ENCODE measurements at places on chromosomes 4 and X.

- no peak for DNase-seq
These were observed 20.1 kb downstream of the SPON2 start for GRCh38 chr4:1152290-1152689.

DNA sequence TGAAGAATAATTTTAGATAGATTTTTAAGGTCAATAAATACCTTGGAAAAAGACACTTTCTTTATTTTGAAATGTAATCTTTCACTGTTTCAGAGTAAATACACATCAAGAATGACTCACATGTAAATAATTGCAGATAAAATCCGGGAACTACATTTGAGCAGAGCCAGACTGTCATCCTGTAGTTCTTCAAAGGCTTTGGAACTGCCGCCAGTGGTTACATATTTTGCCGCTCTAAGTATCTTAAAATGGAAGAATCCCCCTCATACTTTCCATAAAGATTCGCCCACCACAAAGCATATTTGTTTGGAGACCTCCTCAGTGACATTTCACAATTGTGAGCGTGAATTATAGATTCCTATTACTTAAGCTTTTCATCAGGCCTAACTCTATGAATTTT is 607.8 kb upstream of the ZFP42 start:
- DNase-seq, result no peak

- DNase-seq, result no peak
These were observed 149.5 kb downstream of the EDA2R start for GRCh38 chrX:66489339-66489738.

- no peak for DNase-seq
These were observed 1384.8 kb downstream of the FAM133A start for GRCh38 chrX:95058815-95059214.

DNA sequence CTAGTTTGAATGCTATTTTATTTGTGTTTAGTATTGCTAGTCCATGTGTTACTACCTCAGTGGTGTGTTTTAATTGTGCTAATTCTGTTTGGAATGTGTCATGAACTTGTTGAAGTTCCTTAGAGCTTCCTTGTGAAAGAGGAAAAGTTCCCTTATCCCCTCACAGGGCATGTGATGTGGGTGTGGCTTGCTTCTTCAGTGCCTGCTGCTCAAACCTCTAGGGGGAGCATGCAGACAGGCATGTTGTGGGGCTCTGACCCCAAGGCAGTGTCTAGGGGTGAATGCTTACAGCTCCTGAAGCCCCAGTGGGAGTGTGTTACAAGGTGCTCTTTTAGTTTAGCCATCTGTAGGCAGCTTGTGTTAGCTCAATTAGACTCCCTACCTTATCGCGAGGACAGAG is 86.5 kb downstream of the MAGED4 start:
- DNase-seq, result no peak

All from cerebellar nuclear complex (tissue), 1 donor.